Esophagus squamous epithelium (tissue), 5 donors: ENCODE measurements at places on chromosomes 4 and X.

- no peak for DNase-seq
Observed at GRCh38 chr4:172011196-172011595, 198.0 kb downstream of the GALNTL6 start.

GRCh38 chr4:123304151-123304964, 92.2 kb upstream of the SPRY1 start:
- DNase-seq = no peak

DNA sequence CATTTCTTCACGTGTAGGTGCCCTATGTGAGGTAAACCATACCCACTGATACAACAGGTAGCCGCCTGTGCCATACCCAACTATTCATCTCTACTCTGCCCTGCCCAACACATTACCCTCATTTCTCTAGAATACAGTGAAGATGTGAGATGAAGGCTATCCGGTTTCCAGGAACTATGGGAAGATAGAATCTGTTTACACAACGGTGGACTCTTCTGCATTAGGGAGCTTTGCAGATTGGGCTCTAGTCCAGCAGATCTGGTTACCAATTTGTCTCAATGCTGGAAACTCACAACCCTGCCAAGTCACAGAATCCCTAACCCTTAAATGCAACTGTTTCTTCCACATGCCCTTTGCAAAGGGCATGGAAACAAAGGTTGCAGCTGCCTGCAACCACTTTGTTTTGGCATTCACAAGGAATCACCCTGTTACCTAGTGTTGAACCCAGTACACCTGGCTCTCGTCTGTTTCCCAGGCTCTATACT, 6.4 kb upstream of the SLAIN2 start:
- DNase-seq = no peak

DNA sequence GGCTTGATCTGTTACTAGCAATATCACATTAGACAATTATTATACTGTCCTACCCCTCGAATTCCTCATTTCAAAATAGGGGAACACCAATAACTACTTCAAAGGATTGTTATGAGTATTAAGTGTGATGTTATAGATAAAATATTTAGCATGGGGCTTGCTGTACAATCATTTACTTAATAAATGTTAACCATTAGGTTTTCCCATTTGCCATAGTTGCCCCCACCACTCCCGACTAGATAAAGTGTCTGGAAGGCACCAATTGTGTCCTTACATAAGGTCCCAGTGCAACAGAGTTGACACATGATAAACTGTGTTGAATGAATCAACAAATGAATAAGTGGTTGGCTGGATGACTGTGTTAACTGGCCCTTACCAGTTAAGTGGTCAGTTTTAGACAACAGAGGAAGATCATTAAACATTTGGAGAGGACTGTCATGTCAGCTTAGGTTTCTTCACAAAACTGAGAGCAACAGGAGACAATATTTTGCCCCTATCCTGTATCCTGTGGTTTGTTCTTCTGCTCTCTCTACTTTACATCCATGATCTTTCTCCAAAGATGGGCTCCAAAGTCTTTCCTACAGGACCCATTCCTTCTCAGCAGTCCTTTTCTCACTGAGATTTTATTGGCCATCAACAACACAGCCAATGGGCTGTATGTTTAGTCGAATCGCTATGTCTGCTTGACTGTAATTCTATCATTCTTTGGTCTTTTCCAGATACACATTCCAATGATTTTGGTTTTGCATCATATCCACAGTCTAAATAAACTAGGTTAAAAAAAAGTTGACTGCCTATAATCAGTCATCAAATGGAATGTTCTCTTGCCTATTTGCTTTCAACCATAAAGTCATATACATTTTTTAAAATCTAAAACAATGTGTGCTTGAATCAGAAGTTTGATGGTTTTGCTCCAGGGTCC, 74.4 kb downstream of the RNF150 start:
- no peak for DNase-seq

- DNase-seq = no peak
Observed at GRCh38 chr4:19386786-19387185, 864.9 kb upstream of the SLIT2 start.

GRCh38 chrX:63758011-63758410, 27.0 kb downstream of the ARHGEF9 start:
- no peak for DNase-seq

GRCh38 chr4:28209371-28209924, 1348.8 kb downstream of the STIM2 start:
- no peak for DNase-seq

DNA sequence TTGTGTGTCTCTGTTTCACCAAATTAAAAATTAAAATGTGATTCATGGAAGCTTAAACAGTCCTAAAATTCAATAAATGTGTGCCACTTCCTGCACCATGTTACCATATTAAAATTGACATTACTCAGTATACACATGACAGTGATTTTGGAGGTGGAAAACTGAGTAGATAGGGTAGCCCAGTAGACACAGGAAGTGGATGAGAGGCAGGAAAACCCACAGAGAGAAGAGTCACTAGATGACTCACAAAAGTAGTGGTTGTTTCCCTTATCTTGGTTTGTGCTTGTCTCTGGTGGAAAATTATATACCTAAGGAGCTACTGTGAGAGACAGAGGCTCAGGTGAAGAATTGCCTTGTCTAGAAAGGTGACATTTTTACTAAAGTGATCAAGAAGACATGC, 375.8 kb upstream of the CXorf51B start:
- no peak for DNase-seq

DNA sequence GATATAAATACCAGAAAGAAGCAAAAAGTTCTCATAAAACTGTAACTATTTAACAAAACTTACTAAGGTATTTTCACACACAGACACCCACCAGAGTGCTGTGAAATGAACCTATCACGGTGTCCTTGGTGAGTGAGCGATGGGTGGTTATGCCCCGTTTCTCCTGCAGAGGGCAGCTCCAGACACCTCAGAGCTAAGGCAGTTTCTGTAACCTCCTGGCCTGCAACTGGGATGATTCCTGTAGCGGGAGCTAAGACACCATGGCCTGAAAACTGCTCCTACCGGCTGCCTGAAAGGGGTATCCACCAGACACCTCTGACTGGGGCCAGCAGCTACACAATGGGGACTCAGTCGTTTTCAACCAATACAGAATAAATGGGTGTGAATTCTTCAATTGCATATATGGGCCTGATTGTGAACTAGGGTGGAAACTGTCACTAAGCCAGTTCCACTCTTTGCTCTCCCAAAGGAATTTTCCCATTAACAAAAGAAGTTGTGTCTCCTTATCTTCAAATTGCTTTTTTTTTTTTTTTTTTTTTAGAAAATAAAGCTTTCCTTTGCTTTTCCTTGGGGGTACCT, 2375.8 kb upstream of the TENM3 start:
- no peak for DNase-seq
